CD4-positive, alpha-beta T cell treated with Interleukin-4 for 1 hour (primary cell): ENCODE measurements at places on chromosomes 12 and 14.

- DNase-seq = no peak
Observed at GRCh38 chr14:74190927-74191575, 48.2 kb upstream of the VSX2 start.

GRCh38 chr12:19191563-19191962 is 62.0 kb downstream of the PLEKHA5 start:
- no peak for DNase-seq

- DNase-seq = no peak
Observed at GRCh38 chr14:55123101-55123500, 6.0 kb upstream of the LGALS3 start.

GRCh38 chr14:54424479-54424901 is 16.7 kb downstream of the CNIH1 start:
- no peak for DNase-seq

DNA sequence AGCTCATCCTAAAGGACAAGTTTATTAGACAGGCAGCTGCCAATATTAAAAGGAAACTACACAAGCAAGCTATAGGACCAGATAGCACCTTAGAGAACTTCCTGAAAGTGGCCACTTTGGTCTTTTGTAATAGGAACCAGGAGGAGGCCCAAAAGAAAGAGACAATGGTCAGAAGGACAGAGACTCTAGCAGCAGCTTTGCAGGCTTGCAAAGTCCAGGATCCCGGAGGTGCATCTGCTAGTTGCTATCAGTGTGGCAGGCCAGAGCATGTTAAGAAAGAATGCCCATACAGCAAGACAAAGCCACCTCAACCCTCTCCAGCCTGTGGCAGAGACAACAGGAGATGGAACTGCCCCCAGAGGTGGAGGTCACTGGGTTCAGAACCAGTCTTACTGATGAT is 23.4 kb downstream of the APOBEC1 start:
- no peak for DNase-seq

GRCh38 chr14:95500772-95501401 is 15.6 kb downstream of the SYNE3 start:
- no peak for DNase-seq

DNA sequence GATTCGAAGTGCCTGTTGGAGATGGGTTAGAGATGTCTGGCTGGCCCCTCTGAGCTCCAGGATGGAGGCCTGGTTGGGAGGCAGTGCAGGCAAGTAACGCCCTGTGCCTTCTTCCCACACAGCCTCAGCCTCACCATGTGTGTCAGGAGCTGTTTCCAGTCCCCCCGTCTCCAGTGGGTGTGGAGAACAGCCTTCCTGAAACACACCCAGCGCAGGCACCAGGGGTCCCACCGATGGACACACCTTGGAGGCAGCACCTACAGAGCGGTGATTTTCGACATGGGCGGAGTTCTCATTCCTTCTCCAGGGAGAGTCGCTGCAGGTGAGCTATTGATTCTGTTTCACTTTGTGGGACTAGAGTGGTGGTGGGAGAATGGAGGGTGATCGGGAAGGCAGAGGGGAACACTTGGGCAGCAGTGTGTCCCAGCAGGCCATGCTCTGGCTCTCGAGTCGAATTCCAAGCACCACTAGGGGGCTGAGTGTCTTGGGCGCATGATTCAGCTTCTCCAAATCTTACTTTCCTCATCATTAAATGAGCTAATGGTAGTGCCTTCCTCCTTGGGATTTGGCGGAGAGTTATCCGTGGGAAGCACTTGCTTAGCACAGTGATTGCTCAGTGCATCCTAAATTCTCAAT is 6.8 kb downstream of the ACAD10 start:
- DNase-seq = no peak

GRCh38 chr14:21042918-21043317 is 756 bp downstream of the RNASE7 start:
- DNase-seq = no peak

GRCh38 chr12:52687497-52688385 is 7.5 kb upstream of the KRT1 start:
- DNase-seq = no peak

GRCh38 chr14:73723406-73723796 is 9.2 kb upstream of the PNMA1 start:
- DNase-seq = no peak

GRCh38 chr14:88947646-88948598 is 123.5 kb downstream of the TTC8 start:
- DNase-seq = no peak

- DNase-seq = no peak
Observed at GRCh38 chr12:131617596-131618302, 93.1 kb upstream of the SFSWAP start.

GRCh38 chr14:95348395-95349080 is 28.8 kb upstream of the CLMN start:
- DNase-seq = no peak
